ENCODE measurements at places on chromosomes 5 and 9.
A peak's percentile ranks its signal among the peaks of the same experiment; 100 is the strongest.

DNA sequence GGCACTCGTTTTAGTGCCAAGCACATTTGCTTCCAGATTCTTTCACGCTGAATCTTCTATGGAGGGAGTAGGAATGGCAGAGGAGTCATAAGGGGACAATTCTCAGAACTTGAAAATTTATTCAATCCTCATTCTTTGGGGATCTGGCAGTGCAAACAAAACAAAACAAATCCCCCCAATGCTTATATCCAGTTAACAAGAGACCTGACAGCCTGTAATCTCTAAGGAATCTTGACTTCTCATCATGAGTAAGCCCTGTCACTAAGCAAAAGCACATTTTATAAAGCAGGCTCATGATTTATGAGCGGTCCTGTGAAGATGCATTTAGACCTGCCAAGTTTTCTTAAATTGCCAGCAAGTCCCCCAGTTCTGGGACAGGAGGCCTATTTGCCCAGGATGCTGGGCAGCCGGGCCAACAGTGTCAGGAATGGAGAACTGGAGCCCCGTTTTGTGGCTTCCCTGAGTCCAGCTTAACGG, 513.9 kb downstream of the CTNND2 start:
- H3K36me3 ChIP-seq = no peaks in the 10 kb centered on the region

DNA sequence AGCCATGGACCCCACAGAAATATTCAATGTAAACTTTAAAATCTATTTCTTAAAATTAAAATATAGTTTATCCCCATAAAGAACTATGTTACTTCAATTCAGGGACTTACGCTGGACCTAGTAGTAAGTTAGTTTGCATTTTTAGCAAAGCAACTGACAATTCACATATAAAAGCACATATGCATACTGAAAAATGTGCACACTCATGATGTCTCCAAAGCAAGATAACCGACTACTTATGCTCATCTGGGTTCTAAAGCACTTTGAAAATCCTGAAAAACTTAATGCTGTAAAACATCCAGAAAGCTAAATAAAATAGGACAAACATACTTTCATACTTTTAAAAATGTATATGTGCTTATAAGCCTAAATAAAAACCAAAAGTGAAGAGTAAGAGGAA, 264.4 kb upstream of the GAS1 start:
- no peaks in the 10 kb centered on the region for H3K36me3 ChIP-seq
- no peak for DNase-seq
- no peak overlapping the region for H3K27ac ChIP-seq

DNA sequence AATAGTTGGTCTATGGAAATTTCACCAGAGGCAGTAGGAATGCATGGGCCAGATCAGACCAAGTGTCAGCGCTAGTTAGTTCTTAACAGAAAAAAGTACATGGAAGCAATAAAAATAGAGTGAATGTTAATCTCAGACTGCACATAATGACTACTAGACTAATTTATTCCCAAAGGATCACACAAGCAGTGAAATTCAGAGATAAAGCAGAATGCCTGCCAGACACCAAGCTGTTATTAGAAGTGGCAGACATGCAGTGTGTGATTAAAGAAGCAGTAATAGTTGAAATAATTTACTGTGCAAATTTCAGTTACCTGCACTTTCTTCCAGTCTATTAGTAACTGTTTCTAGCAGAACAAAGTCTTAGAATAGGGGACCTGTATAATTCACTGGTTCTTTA, 1024.2 kb downstream of the CDH9 start:
- no peaks in the 10 kb centered on the region for H3K36me3 ChIP-seq
- H3K27ac ChIP-seq = no peak overlapping the region
- DNase-seq = no peak
- no peak overlapping the region for H3K4me3 ChIP-seq

DNA sequence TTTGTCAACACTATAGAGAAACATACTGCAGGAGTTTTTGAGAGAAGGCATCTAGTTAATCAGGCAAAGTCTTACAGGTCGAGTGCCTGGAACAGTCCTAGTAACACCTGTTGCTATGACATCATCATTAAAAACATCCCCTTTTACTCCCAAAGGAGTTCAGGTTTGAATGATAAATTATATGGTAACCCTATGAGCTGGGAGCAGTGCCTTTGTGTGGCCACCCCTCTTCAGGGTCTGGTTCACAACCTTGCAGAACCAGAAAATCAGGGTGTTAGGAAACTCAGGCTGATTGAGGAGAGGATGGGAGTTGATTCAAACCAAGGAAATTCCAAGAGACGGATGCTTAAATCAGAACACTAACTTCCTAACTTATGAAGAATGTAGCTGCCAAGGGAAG, 179.1 kb upstream of the RASEF start:
- H3K4me3 ChIP-seq = no peak overlapping the region
- no peaks in the 10 kb centered on the region for H3K27me3 ChIP-seq
- no peaks in the 10 kb centered on the region for H3K4me1 ChIP-seq
- DNase-seq = peak; percentile 11

GRCh38 chr5:64869419-64869818, 100.7 kb downstream of the CWC27 start:
- H3K27ac ChIP-seq = no peak overlapping the region
- H3K27me3 ChIP-seq = no peaks in the 10 kb centered on the region
- no peak overlapping the region for H3K4me3 ChIP-seq
- peaks cover 14% of the 10 kb centered on the region for H3K4me1 ChIP-seq

- no peak overlapping the region for H3K27ac ChIP-seq
- no peaks in the 10 kb centered on the region for H3K36me3 ChIP-seq
- no peaks in the 10 kb centered on the region for H3K27me3 ChIP-seq
- DNase-seq = no peak
- H3K4me3 ChIP-seq = no peak overlapping the region
These were observed 138.8 kb downstream of the PIK3R1 start for GRCh38 chr5:68354315-68354714.

- H3K36me3 ChIP-seq = no peaks in the 10 kb centered on the region
- peaks cover 16% of the 10 kb centered on the region for H3K4me1 ChIP-seq
- peak overlapping the region; percentile 75 for H3K27ac ChIP-seq
- peak overlapping the region; percentile 48 for H3K4me3 ChIP-seq
These were observed 95.0 kb downstream of the NPR3 start for GRCh38 chr5:32805971-32806638.

GRCh38 chr5:132425009-132425937, 55.8 kb downstream of the SLC22A5 start:
- H3K36me3 ChIP-seq = no peaks in the 10 kb centered on the region
- no peak overlapping the region for H3K4me3 ChIP-seq
- H3K27me3 ChIP-seq = no peaks in the 10 kb centered on the region
- peaks cover 66% of the 10 kb centered on the region for H3K4me1 ChIP-seq
- H3K27ac ChIP-seq = peak overlapping the region; percentile 55
- DNase-seq = peak; percentile 53
